GM23338 (cell line): ENCODE measurements at places on chromosomes 11 and 22.
A peak's percentile ranks its signal among the peaks of the same experiment; 100 is the strongest.

DNA sequence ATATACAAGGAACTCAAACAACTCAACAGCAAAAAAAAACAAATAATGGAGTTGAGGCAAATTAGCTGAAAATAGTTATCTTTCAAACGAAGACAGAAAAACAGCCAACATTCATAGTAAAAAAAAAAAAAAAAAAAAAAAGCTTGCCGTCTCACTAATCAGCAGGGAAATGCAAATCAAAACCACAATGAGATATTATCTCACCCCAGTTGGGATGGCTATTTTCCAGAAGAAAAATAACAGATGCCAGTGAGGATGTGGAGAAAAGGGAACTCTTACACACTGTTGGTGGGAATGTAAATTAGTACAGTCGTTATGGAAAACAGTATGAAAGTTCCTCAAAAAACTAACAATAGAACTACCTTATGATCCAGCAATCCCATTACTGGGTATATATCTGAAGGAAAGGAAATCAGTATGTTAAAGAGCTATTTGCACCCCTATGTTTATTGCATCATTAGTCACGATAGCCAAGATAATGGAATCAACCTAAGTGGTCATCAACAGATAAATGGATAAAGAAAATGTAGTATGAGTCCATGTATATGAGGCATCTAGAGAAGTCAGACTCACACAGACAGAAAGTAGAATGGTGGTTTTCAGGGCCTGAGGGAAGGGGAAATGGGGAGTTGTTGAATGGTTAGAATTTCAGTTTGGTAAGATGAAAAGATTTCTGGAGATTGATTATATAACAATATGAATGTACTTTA is 56.0 kb downstream of the USP35 start:
- no peaks in the 10 kb centered on the region for H3K27me3 ChIP-seq
- no peaks in the 10 kb centered on the region for H3K36me3 ChIP-seq
- H3K4me1 ChIP-seq = no peaks in the 10 kb centered on the region
- DNase-seq = no peak
- H3K27ac ChIP-seq = no peak overlapping the region

- peaks cover 21% of the 10 kb centered on the region for H3K4me1 ChIP-seq
- H3K27me3 ChIP-seq = no peaks in the 10 kb centered on the region
- no peaks in the 10 kb centered on the region for H3K36me3 ChIP-seq
- peak; percentile 57 for DNase-seq
- H3K4me3 ChIP-seq = no peak overlapping the region
These were observed 3.2 kb upstream of the CSDC2 start for GRCh38 chr22:41557401-41558240.

GRCh38 chr11:101128571-101129202 is 926 bp downstream of the PGR start:
- H3K4me1 ChIP-seq = peaks cover 12% of the 10 kb centered on the region
- no peak overlapping the region for H3K27ac ChIP-seq
- peak; percentile 46 for DNase-seq
- H3K36me3 ChIP-seq = no peaks in the 10 kb centered on the region
- H3K27me3 ChIP-seq = peaks cover 87% of the 10 kb centered on the region

DNA sequence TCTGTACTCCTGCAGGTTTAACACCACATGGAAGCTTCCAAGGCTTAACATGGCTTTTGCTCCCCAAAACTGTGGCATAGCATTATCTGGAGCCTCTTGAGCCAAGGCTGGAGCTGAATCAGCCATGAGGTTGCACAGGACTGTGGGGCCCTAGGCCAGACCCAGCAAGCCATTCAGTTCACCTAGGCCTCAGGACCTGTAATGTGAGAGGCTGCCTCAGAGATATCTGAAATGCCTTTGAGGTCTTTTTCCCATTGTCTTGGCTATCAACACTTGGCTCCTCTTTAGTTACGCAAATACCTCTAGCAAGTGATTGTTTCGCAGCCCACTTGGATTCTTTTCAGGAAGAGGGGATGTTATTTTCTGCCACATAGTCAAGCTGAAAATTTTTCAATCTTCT is 72.0 kb downstream of the VPREB1 start:
- peaks cover 74% of the 10 kb centered on the region for H3K27me3 ChIP-seq
- H3K36me3 ChIP-seq = peaks cover 17% of the 10 kb centered on the region
- DNase-seq = peak; percentile 77
- H3K4me1 ChIP-seq = peaks cover 13% of the 10 kb centered on the region
- H3K27ac ChIP-seq = peak overlapping the region; percentile 33; the same call in 1 of the 2 replicates
- H3K4me3 ChIP-seq = no peak overlapping the region

DNA sequence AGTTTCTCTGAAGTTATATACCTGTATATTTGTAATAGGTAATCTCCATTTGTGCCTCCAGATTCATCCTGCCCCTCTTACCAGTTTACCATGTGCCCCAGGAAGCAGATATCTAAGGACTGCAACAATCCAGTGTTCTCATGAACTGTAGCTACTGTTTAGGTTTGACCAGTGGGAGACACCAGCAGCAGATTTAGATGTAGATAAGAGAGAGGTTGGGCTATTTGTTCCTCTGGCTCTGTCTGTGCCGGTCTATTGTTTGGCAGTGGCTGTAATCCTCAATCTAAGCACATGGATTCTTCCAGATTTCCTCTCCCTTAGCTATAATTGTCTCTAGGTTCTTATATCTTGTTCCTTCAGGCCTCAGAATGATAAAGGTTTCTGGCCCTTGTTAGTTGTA is 88.4 kb downstream of the ANO3 start:
- peak; percentile 11 for DNase-seq
- no peaks in the 10 kb centered on the region for H3K27me3 ChIP-seq
- H3K4me3 ChIP-seq = no peak overlapping the region
- no peak overlapping the region for H3K27ac ChIP-seq
- no peaks in the 10 kb centered on the region for H3K4me1 ChIP-seq
- H3K36me3 ChIP-seq = no peaks in the 10 kb centered on the region

- no peak overlapping the region for H3K4me3 ChIP-seq
- no peak overlapping the region for H3K27ac ChIP-seq
- H3K36me3 ChIP-seq = no peaks in the 10 kb centered on the region
These were observed 23.9 kb downstream of the IL10RA start for GRCh38 chr11:118009864-118010737.

DNA sequence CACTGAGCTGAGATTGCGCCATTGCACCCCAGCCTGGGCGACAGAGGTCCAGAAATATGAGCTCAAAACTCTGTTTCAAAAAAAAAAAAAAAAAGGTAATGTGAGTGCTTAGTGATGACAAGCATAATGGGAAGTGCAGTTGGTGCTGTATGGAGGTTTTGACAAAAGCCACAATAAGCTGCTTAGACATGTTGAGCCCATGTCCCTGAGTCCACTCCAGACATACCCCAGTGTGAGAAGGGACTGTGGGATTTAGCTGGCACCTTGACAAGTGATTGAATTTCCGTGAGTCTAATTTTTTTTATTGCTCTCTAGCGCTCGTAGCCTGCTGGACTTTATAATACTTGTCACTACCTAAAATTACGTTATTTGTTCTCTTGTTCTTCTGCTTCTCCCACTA is 15.1 kb upstream of the LGR4 start:
- H3K27me3 ChIP-seq = no peaks in the 10 kb centered on the region
- no peak for DNase-seq
- no peak overlapping the region for H3K27ac ChIP-seq
- peaks cover 9% of the 10 kb centered on the region for H3K36me3 ChIP-seq
- H3K4me3 ChIP-seq = no peak overlapping the region
- no peaks in the 10 kb centered on the region; the same call in 1 of the 2 replicates for H3K4me1 ChIP-seq

GRCh38 chr22:39308614-39309363 is 10.6 kb downstream of the RPL3 start:
- H3K27ac ChIP-seq = peak overlapping the region; percentile 76; the same call in 1 of the 2 replicates
- H3K36me3 ChIP-seq = peaks cover 16% of the 10 kb centered on the region
- H3K4me3 ChIP-seq = no peak overlapping the region

DNA sequence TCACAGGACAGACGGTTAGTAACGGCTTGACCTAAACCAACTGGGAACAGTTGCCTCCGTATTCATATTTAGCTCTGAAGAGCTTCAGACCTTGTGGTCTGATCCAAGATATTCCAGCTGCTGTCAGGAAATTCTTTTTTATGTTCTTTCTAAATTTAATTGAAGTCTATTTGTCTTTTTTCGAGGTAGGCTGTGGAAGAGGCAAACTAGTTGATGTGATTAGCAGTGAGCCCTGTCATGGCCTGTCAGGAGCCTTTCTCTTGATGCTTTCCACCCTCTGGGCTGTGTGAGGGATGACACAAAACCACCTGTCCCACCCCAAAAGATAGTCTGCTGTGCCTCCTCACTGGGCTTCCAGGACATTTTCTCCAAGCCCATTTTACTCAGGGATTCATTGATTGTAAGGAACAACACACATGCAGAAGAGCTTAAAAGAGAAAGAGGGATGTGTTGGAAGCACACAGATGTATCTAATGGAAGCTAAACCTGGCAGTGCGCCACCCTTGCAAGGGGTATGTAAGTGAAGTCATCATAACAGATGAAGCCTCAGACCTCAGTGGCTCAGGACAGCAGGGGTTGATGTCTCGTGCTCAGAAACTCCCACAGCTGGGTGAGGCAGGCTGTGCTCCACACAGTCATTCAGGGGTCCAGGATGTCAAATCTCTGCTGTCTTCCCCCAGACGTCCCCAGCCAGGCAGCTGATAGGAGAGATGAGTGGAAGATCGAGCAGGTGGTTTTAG is 170.0 kb downstream of the NCAM1 start:
- DNase-seq = no peak

GRCh38 chr22:32660292-32660691 is 141.2 kb upstream of the TIMP3 start:
- H3K4me3 ChIP-seq = no peak overlapping the region
- no peaks in the 10 kb centered on the region for H3K4me1 ChIP-seq
- DNase-seq = peak; percentile 90
- no peaks in the 10 kb centered on the region for H3K36me3 ChIP-seq
- H3K27ac ChIP-seq = no peak overlapping the region

- no peak overlapping the region for H3K4me3 ChIP-seq
- no peaks in the 10 kb centered on the region for H3K36me3 ChIP-seq
- no peak overlapping the region for H3K27ac ChIP-seq
- no peaks in the 10 kb centered on the region for H3K27me3 ChIP-seq
- DNase-seq = no peak
These were observed 97.6 kb upstream of the CLMP start for GRCh38 chr11:123292647-123293046.

- no peak for DNase-seq
- peaks cover 25% of the 10 kb centered on the region for H3K27me3 ChIP-seq
- no peak overlapping the region for H3K27ac ChIP-seq
- peaks cover 30% of the 10 kb centered on the region for H3K4me1 ChIP-seq
- H3K4me3 ChIP-seq = no peak overlapping the region
These were observed 44.4 kb downstream of the AHNAK start for GRCh38 chr11:62502030-62502730.

DNA sequence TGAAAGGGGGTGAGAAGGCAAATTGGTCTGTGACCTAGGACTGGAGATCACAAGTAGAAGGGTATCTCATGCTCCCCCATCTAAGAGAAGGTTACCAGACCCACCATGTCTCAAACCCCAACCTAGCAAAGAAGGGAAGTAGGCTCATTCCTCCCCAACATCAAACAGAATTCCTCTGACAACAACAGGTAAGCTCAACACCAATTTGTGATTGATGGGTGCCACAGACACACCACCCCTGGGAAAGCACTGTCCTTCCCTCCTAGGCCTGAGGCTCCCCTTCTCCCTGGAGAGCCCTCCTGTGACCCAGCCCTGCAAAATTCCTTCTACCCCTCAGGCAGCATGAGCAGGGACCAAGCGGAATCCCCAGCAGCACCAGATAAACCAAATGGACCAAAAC is 154.3 kb downstream of the BUD13 start:
- no peaks in the 10 kb centered on the region for H3K27me3 ChIP-seq
- H3K36me3 ChIP-seq = no peaks in the 10 kb centered on the region
- no peak for DNase-seq

DNA sequence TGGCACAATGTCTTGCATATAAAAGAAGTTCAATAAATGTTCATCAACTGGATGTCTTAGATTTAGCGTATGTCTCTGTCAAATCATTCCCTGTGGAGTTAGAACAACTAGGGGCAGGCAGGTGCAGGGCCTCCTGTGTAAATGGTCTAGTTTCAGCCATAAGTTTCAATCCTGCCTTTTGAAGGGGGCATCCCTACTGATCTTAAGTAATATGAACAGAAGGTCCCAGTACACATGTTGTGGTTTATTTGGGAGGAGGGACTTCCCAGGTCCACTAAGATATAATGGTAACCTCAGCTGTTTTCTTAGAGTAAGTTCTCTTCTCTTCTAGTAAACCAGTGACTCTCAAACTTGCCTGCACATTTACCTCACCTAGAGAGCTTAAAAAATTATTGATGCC is 19.8 kb downstream of the TTC12 start:
- no peak overlapping the region for H3K27ac ChIP-seq
- no peak for DNase-seq
- H3K36me3 ChIP-seq = no peaks in the 10 kb centered on the region
- H3K4me1 ChIP-seq = no peaks in the 10 kb centered on the region
- H3K4me3 ChIP-seq = no peak overlapping the region

- H3K4me3 ChIP-seq = no peak overlapping the region
- H3K27ac ChIP-seq = no peak overlapping the region
- DNase-seq = no peak
- H3K4me1 ChIP-seq = no peaks in the 10 kb centered on the region; the same call in 1 of the 2 replicates
- H3K36me3 ChIP-seq = no peaks in the 10 kb centered on the region
- H3K27me3 ChIP-seq = peaks cover 99% of the 10 kb centered on the region
These were observed 48.5 kb upstream of the VPREB1 start for GRCh38 chr22:22196018-22196533.

GRCh38 chr11:57071829-57072228 is 83.1 kb downstream of the OR5AK2 start:
- H3K27me3 ChIP-seq = no peaks in the 10 kb centered on the region
- no peaks in the 10 kb centered on the region for H3K4me1 ChIP-seq
- DNase-seq = no peak

DNA sequence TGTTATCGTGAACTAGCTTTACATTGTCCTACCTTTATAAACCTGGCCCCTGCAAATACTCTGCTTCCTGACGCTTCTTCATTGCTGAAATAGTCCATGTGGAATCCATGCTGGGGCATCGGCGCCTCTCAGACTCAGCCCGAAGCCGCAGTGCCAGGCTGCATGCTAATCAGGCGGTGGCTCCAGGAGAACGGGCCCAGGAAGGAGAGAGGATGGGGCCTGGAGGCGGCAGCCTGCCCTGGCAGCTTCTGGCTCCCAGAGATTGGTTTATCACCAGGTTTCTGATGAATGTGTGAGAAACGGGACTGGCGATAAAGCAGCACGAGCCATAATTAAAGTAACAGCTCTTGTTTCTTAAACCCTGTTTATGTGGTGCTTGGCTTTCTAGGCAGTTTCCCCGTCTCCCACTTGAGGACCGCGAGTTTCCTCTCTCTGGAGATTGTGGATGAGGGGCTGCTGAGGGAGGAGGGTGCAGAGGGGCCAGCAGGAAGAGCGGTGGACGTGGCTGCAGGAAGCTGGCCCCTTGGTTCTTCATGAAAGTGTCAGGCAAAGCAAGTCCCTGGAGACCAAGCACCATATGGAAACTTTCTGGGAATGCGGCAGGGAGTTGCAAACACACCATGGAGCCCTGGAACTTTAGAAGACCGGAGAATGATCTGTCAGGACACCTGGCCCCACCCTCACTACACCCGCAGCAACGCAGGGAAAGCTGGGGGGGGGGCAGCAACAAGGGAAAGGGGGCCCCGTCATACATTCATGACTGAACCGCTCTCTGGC is 93.4 kb downstream of the NTM start:
- H3K36me3 ChIP-seq = no peaks in the 10 kb centered on the region
- no peak overlapping the region for H3K4me3 ChIP-seq
- H3K27ac ChIP-seq = no peak overlapping the region
- H3K27me3 ChIP-seq = no peaks in the 10 kb centered on the region
- H3K4me1 ChIP-seq = peaks cover 21% of the 10 kb centered on the region
